ENCODE measurements at places on chromosomes 12 and 14. TPM values are rescaled to one million over a fixed set of nuclear protein-coding genes. Genes with fewer than 3 reads are reported as not detected.

The CCDC184 gene
- 0.06 TPM for polyA plus RNA-seq

The NTN4 gene
- polyA plus RNA-seq: 24.4 TPM

The TAS2R9 gene
- polyA plus RNA-seq: not detected

GRCh38 chr12:106154751-106155273 lies 16.1 kb upstream of the NUAK1 start:
- DNase-seq: no peak

- DNase-seq: no peak
Observed at GRCh38 chr14:89473989-89474388, 57.0 kb upstream of the FOXN3 start.

DNA sequence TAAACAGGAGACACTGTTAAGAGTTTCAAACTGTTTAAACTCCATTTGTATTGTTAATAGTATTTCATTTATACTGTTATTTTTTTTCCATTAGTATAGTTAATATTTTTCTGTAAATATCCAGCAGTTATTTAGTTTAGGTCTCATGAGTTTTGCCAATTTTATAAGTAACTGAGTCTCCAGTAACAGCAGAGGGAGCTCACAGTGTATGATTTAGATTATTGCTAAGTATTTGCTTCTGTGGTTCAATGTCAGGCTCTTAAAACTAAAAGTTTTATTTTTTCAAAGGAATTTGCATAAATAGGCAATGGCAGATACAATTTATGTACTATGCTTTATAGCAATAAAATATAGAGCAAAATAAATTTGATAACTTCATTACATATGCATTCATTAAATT lies 209.7 kb downstream of the ATXN7L3B start:
- no peak for DNase-seq

GRCh38 chr12:57760347-57760982 lies 5.6 kb downstream of the MARCHF9 start:
- no peak for DNase-seq

DNA sequence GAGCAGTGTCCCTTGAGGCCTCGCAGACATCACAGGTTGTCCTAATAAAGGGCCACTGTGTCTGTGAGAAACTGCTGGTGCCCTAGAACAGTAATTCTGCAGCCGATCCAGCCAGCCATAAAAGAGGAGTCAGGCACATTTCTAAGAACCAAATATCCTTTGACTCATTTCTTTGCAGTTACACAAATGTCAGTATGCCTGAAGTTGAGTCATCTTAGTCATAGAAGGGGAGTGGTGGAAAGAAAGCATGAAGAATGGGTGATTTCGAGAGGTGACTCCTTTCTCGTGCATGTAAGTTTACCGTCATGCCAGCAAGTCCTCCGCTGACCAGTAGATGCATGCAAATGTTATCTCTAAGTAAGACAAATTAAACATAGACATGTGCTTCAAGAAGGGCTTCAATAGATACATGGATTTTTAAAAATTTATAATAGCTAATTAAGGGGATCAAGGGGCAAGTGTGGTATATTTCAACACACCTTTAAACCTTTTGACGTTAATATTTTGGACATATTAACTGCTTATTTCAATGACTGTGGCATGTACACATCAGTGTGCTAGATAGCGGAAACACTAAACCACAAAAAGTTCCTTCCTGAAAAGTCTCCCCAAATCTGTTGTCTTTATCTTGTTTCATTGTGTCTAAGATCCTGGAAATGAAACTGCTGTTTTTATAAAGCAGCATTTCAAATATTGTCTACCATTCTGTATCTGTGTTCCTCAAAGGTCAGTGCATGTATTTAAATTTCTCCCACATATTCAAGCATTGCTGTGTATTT lies 497.4 kb downstream of the NPAS3 start:
- DNase-seq: no peak
